ENCODE measurements at places on chromosomes 1 and 21.

DNA sequence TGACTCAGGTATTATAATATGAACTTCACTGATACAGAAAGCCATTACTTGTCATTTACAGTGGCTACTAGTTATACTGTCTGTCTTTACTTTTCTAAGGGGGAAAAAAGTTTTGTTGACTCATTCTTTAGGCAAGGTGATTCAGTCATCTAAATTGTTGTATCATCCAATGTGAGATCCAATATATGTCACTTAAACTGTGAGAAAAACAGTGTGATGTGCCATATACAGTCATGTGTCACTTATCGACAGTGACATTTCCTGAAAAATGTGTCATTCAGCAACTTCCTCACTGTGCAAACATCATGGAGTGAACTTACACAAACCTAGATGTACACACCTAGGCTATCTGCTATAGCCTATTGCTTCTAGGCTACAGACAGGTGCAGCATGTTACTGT is 57.6 kb downstream of the KCNK2 start:
- no peak for DNase-seq

DNA sequence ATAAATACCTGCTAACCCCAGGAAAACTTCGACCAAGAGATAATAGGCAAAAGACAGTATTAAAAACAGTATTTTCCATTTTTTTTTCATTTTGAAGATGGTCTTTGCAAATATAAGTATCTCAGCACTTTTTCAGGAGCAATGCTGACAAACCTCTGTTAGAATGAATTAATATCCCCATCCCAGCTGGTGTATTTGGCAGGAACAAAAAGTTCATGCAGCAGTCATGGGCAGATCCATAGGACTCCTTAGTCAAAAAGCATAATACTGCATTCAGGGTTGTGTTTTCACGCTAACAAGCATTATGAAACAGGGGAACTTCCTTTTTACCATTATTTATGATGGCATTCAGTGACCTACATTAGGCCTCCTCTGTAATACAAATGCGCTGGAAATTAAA is 344.0 kb downstream of the ST6GALNAC3 start:
- no peak for DNase-seq

GRCh38 chr1:71339238-71339637 is 258.4 kb upstream of the ZRANB2 start:
- no peak for DNase-seq

GRCh38 chr1:109091078-109091838 is 694 bp downstream of the TMEM167B start:
- DNase-seq, result no peak

DNA sequence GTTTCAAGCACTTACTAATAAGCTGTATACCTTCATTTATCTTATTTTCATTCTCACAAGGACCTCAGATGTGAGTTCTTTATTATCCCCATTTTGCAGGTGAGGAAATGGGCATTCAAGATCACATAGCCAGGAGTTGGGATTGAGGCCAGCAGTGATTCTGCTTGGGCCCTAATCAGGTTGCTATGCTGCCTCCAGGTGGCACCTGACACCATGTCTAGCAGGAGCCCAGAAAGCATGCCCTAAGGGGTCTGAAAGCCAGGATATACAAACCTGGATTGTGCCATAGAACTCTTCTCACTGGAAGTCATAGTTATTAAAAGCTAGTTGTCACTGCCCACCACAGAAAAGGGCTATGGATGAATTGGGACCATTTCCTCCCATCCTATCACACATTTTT is 61.1 kb downstream of the FYB2 start:
- no peak for DNase-seq

DNA sequence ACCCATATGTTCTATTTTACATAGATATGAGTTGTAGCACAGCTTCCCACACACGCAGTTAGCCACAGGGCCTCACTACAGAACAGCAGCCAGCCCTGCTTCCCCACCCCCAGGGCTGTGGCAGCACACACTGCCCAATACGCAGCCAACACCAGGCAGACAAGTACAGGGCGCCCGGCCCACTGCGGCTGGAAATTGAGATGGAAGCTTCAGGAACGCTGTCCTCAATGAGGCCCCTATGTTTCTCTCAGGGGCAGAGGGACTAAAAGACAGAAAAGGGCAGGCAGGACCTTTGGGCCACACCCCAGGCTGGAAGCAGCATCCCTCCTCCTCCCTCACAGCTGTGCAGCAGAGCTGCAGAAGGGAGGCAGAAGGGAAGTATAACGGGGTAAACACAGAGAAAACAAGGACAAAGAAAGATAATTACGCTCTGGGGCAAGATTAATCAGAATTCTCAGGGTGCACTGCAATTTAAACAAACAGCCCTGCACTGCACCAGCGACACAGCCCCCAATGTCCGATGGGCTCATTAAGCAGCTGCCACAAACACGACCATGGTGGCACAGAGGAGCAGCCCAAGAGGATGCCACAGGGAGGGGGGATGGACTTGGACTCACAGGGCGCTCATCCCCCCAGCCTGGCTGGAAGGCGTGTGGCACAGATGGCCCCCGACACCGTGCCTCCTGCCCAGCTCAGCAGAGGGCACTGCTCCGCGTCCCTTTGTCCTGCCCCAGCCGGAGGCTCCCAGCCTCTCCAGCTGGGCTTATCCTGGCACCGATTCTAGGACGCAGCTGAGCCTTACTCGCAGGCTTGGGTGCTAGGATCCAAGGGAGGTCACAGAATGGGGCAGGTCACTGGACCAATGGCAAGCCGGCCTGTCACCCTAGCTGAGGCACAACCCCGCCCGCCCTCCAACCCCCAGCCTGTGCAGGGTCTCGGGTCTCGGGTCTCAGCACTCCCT is 14.2 kb downstream of the WDR4 start:
- no peak for DNase-seq

DNA sequence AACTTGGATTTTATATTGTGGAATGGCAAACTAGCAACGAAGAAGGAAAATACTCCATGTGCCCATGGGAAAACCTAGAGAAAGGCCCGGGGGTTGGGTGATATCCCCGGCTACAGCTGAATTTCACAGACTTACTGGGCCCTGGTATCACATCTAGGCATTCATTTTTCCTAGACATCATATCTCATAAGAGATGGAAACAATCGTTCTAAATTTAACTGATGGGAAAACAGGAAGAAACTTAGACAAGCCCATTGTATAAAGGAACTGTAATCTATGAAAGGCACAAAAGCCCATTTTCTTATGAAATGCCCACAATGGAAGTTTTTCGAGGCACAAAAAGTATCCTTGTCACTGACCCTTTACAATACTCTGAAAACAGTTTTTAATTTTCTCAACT is 407.9 kb upstream of the LYPLAL1 start:
- DNase-seq, result no peak

DNA sequence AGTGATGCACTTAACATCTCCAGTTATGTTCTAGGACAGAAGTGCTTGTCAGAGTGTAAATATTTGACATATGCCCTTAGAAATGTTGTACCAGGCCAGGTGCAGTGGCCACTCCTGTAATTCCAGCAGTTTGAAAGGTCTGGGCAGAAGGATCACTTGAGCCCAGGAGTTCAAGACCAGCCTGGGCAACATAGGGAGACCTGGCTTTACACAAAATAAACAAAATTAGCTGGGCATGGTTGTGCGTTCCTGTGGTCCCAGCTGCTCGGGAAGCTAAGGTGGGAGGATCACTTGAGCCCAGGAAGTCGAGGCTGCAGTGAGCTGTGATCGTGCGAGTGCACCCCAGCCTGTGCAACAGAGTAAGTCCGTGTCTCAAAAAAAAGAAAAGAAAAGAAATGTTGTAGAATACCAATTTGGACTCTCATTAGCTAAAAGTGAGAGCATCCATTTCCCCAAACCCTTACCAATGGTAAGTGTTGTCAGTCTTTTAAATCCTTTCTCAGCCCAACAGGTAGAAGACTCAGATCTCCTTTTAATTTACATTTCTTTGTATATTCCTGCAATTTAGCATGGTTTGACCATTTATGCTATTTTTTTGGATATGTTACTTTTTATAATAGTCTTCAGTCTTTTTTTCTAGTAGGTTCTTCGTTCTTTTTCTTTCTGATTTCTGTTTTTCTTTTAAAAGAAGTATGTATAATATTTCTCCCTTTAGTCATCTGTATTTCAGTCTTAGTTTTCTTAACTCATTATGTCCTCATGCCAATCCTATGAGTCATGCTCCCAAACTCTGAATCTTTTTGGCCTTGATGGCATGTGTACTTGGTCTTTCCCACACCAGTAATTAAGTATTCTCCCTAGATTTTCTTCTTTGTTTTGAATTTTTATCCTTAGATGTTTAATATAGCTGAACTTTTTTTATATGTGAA is 74.4 kb downstream of the CAMTA1 start:
- DNase-seq, result no peak

Measured in stimulated activated CD4-positive, alpha-beta T cell treated with anti-CD3 and anti-CD28 coated beads, Interleukin-4, amount 100 ng/mL, for 24 hours (primary cell).